ENCODE measurements at places on chromosomes 13 and 19. TPM values are rescaled to one million over a fixed set of nuclear protein-coding genes. Genes with fewer than 3 reads are reported as not detected.

GRCh38 chr13:60214213-60215055 is 50.7 kb upstream of the DIAPH3 start:
- H3K27me3 ChIP-seq, result no peaks in the 10 kb centered on the region
- peaks cover 10% of the 10 kb centered on the region for H3K4me1 ChIP-seq
- H3K27ac ChIP-seq, result peak overlapping the region; percentile 5
- H3K4me3 ChIP-seq, result no peak overlapping the region
- H3K36me3 ChIP-seq, result no peaks in the 10 kb centered on the region

DNA sequence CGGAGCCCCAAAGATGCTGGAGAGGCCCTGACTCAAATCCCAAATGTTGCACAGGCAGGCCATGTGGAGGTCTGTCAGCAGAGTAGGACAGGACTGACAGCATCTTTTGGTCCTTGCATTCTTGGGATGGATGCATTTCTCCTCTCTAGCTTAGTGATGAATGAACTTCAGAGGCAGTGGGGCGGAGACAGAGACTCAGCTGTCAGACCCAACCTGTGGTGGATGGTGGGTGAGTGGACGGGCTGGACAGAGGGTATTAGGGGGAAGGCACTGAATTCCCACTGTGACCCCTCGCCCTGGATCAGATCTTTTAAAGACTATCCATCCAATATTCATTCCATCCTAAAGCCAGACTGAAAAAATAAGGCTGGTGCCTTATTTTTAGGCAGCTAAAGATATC is 39.3 kb upstream of the GJB6 start:
- H3K27me3 ChIP-seq, result no peaks in the 10 kb centered on the region
- no peaks in the 10 kb centered on the region for H3K36me3 ChIP-seq
- H3K4me3 ChIP-seq, result no peak overlapping the region

GRCh38 chr19:20558011-20558410 is 7.6 kb downstream of the ZNF737 start:
- H3K4me3 ChIP-seq, result no peak overlapping the region
- H3K27me3 ChIP-seq, result no peaks in the 10 kb centered on the region
- peak; percentile 17 for DNase-seq
- no peak overlapping the region for H3K27ac ChIP-seq

C1QTNF9B gene
- total RNA-seq, result not detected

GRCh38 chr19:17721111-17721628 is 1.9 kb downstream of the MAP1S start:
- H3K27ac ChIP-seq, result no peak overlapping the region
- no peaks in the 10 kb centered on the region for H3K36me3 ChIP-seq
- DNase-seq, result no peak
- no peak overlapping the region for H3K4me3 ChIP-seq

GRCh38 chr13:80010846-80011245 is 330.1 kb downstream of the SPRY2 start:
- H3K27me3 ChIP-seq, result no peaks in the 10 kb centered on the region
- peaks cover 24% of the 10 kb centered on the region for H3K4me1 ChIP-seq

DNA sequence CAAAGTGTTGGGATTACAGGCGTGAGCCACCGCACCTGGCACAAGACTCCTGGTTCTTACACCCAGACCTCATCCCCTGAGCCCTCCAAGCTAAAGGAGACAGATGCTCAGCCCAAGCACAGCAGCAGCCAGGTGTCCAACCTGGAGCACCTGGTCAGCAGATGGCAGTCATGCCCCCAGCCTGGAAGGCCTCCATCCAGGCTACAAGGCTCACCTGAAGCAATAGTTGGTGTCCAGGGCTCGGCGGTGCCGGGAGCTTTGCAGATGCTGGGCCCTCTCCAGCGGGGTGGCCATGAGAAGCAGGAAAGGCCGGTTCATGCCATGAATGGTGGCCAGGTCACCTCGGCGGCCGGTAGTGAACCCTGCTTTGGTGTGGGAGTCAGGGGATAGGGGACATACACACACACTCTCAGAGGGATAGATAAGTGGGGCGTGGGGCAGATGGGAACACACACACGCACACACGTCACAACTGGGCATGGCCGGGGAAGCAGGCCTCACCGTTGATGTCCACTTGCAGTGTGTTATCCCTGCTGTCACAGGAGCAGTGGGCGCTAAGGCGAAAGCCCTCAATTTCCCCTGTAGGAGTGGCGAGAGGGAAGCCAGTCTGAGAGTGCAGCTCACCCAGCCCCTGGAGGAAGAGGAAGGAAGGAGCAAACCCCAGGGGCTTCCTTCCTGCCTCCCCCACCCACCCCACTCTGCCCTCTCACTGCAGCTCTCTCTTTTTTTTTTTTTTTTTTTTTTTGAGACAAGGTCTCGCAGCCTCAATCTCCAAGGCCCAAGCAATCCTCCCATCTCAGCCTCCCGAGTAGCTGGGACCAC is 11.8 kb downstream of the TGFB1 start:
- H3K4me3 ChIP-seq, result no peak overlapping the region
- no peaks in the 10 kb centered on the region for H3K27me3 ChIP-seq
- no peaks in the 10 kb centered on the region for H3K36me3 ChIP-seq
- H3K27ac ChIP-seq, result no peak overlapping the region
- peaks cover 3% of the 10 kb centered on the region for H3K4me1 ChIP-seq

CD209 gene
- total RNA-seq, result 2.0 TPM

DNA sequence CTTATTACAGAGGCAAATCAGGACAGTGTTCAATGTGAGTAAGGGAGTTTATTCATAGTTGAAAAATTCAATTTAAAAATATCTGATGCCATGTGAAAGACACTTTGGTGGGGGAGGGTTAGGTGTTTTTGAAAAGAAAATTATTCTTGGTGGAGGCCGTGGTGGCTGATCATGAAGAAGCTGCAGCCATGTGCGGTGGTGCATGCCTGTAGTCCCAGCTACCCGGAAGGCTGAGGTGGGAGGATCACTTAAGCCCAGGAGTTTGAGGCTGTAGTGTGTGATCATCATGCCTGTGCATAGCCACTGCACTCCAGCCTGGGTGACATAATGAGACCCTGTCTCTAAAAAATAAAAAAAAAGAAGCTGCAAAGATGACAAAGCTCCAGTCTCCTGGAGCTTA is 28.6 kb downstream of the WDFY2 start:
- H3K4me1 ChIP-seq, result peaks cover 36% of the 10 kb centered on the region
- no peak overlapping the region for H3K4me3 ChIP-seq
- H3K27me3 ChIP-seq, result no peaks in the 10 kb centered on the region
- H3K27ac ChIP-seq, result peak overlapping the region; percentile 15
- H3K36me3 ChIP-seq, result no peaks in the 10 kb centered on the region
- no peak for DNase-seq

- peak overlapping the region; percentile 24 for H3K27ac ChIP-seq
- DNase-seq, result peak; percentile 37
- no peaks in the 10 kb centered on the region for H3K27me3 ChIP-seq
- no peaks in the 10 kb centered on the region for H3K36me3 ChIP-seq
- no peak overlapping the region for H3K4me3 ChIP-seq
- peaks cover 27% of the 10 kb centered on the region for H3K4me1 ChIP-seq
These were observed 7.6 kb upstream of the KANK2 start for GRCh38 chr19:11204943-11205349.

GRCh38 chr19:52786078-52786463 is 520 bp downstream of the ZNF600 start:
- DNase-seq, result peak; percentile 19
- no peaks in the 10 kb centered on the region for H3K36me3 ChIP-seq
- H3K27me3 ChIP-seq, result no peaks in the 10 kb centered on the region

GRCh38 chr13:35984776-35985453 is 146.3 kb downstream of the DCLK1 start:
- no peaks in the 10 kb centered on the region for H3K36me3 ChIP-seq
- no peak overlapping the region for H3K27ac ChIP-seq
- DNase-seq, result no peak
- H3K4me1 ChIP-seq, result no peaks in the 10 kb centered on the region
- H3K27me3 ChIP-seq, result no peaks in the 10 kb centered on the region

GRCh38 chr13:39810091-39810877 is 154.8 kb downstream of the COG6 start:
- H3K4me3 ChIP-seq, result no peak overlapping the region
- H3K4me1 ChIP-seq, result no peaks in the 10 kb centered on the region
- no peaks in the 10 kb centered on the region for H3K27me3 ChIP-seq
- no peak overlapping the region for H3K27ac ChIP-seq
- DNase-seq, result no peak
